ENCODE measurements at places on chromosomes 12 and 14.
A peak's percentile ranks its signal among the peaks of the same experiment; 100 is the strongest.

DNA sequence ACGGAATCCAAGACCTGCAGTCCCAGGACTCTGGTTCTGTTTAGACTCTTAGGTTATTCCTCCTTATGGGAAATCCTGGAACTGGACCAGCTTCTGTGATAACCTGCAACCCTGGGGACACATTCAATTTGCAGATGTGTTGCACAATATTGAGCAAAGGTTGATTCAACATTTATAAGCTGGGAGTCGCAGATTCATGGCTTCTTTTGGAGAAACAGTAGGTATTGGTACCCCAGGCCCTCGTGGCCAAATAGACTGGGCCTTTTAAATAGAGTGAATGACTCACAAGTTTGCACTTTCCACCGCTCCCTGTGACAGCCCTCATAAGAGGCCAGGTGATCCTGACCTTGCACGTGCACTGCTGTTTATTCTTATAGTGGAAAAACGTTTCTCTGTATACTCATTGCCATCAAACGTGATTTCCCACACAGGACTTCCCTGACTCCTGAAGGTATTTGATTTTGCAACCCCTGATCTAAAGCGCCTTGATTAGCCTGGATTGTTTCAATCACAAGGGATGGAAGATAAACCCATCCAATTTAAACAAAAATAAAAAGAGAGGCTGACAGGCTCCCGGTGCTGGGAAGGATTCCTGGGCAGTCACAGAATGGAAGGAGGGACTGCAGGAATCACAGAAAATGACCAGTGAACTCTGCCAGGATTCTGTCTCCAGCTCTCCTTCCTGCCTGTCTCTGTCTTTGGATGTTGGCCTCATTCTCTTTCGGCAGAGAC, 98.0 kb downstream of the VCPKMT start:
- no peak for DNase-seq

GRCh38 chr12:127304751-127305725, 961.9 kb upstream of the TMEM132C start:
- DNase-seq = peak; percentile 7

- no peak for DNase-seq
Observed at GRCh38 chr12:132191715-132192553, 47.7 kb downstream of the NOC4L start.

GRCh38 chr12:120956579-120957300, 21.6 kb upstream of the HNF1A start:
- DNase-seq = no peak

GRCh38 chr12:90301095-90301494, 592.5 kb upstream of the ATP2B1 start:
- no peak for DNase-seq

DNA sequence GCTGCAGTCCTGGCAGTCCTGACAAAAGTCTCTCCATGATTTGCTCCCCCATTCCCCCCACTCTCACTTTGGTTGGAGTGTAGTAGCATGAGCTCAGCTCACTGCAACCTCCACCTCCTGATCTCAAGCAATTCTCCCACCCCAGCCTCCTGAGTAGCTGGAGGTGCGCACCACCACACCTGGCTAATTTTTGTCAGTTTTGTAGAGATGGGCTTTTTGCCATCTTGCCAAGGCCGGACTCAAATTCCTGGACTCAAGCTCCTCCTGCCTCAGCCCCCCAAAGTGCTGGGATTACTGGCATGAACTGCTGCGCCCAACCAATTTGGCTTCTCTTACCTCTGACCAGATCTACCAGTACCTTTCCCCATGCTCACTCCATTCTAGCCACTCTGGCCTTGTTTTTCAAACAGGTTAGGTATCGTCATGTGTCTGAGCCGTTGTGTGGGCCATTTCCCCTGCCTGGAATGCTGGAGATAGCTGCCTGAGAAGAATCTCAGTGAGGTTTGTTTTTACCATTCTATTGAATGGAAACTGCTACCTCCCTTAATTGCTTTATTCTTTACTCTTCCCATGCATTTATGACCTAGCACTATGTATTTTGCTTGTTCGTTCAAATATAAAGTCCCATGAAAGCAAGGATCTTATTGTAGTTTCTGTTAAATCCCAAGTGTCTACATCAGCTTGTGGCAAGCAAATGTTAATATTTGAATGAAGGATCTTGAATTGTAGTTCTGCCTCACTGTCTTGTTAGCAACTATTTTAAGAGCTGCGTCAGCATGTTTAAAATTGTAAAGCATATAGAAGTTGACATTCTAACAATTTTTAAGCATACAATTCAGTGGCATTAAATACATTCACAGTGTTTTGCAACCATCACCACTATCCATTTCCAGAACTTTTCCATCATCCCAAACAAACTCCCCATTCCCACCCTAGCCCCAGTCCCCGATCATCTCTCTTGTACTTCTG, 39.7 kb downstream of the CPSF6 start:
- peak; percentile 14 for DNase-seq

- no peak for DNase-seq
Observed at GRCh38 chr12:12436831-12437345, 80.0 kb downstream of the BORCS5 start.

- no peak for DNase-seq
Observed at GRCh38 chr14:74609721-74610120, 2.3 kb downstream of the LTBP2 start.

DNA sequence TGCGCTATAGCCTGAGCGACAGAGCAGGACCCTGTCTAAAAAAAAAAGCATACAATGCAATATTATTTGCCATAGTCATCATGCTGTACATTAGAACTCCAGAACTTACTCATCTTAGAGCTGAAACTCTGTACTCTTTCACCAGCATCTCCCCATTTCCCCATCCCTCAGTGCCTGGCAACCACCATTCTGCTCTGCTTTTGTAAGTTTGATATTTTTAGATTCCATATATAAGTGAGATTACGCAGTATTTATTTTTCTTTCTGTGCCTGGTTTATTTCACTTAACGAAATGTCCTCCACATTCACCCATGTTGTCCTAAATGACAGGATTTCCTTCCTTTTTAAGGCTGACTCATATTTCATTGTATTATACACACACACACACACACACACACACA, 121.8 kb downstream of the BBS10 start:
- DNase-seq = no peak

DNA sequence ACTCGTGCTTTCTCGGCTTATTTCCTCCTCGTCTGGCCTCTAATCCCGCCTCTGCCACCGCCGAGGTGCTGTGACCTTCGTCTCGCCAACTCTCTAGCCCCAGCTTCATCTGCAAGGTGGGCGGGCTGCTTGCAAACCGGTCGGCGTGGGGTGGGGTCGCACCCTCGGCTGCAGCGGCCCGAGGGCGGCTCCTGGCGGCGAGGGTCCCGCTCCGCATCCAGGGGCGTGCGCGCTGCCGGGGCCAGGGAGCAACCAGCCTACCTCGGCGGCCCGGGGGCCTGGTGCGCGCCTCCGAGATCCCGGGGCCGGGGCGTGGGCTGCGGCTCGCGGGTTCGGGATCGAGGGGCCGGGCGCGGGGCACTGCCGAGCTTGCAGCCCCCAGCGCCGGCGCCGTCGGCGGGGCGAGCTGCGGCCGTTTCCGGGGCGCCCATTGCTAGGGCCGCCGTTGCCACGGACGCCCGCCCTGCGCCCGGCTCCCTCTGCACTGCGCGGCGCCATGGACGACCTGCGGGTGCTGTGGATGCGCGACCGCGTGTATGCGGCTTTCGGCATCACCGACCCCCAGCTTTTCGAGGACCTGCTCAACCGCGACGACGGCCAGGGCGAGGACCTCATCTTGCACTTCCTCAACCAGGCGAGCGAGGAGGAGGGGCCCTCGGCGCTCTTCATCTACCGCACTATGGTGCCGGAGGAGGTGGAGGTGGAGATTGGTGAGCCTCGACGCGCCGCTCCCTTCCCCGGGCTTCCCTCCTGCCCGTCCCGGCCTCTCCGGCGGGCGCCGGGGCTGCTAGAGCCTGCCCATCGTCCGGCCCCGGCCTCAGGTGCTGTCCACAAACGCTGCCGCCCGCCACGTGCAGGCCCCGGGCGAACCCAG, at the start of gene DNAH10:
Gene DNAH10 (plus strand): TSS at position 461 of the 874 bp plus-strand sequence. CDS start 36 bp downstream, at position 497.
- peak; percentile 91 for DNase-seq

- DNase-seq = no peak
Observed at GRCh38 chr12:32125455-32126084, 18.9 kb downstream of the BICD1 start.

Measured in mesendoderm (in vitro differentiated cells).